Breast epithelium (tissue), 4 donors: ENCODE measurements at places on chromosomes 6 and 20. TPM values are rescaled to one million over a fixed set of nuclear protein-coding genes. Genes with fewer than 3 reads are reported as not detected.
A peak's percentile ranks its signal among the peaks of the same experiment; 100 is the strongest.

DNA sequence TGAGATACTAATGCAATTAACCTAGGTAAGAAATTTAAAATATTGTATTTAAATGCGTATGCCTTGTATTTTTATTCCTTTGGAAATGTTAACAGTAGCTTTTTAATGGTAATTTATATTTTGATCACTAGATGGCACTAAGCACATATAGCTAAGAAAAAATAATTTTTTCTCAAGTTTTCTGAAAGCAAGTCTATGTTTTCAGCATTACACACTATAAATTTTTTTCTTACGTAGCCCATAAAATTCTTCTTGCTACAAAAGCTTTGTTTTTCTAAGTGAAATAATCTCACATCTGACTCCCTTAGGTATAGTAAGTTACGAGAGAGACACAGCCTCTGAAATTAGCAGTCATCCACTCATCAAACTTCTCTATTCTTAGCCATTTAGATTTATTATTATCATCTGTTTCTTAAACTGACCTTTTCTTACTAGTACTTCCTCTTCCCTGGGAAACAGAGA lies 35.7 kb downstream of the TSPYL4 start:
- no peaks in the 10 kb centered on the region for H3K36me3 ChIP-seq
- H3K27me3 ChIP-seq, result no peaks in the 10 kb centered on the region
- no peaks in the 10 kb centered on the region for H3K4me1 ChIP-seq
- no peak overlapping the region for H3K4me3 ChIP-seq

GRCh38 chr6:14965424-14966075 lies 280.3 kb upstream of the JARID2 start:
- H3K27ac ChIP-seq, result no peak overlapping the region
- no peak for DNase-seq

- no peak overlapping the region for H3K27ac ChIP-seq
- H3K4me3 ChIP-seq, result no peak overlapping the region
- no peaks in the 10 kb centered on the region for H3K4me1 ChIP-seq
- H3K27me3 ChIP-seq, result no peaks in the 10 kb centered on the region
- no peak for DNase-seq
Observed at GRCh38 chr6:162833776-162834175, 106.0 kb downstream of the PACRG start.

DNA sequence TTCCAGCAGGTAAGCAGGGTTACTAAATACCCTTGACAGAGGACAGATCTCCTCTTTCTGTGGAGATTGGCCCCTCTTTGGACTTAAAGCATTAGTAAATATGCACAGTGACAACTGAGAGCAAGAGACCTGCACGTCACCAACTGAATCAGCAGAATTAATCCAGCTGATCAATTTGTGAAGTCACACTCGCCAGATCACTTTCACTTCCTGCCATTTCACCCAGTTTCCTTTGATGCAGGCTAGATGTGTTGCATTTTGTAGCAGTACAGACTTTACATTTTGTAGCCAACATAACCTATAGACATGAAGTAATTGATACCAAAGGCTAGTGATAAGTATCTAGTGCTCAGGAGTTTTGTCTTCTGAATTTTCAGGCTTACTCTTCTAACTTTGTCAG lies 11.9 kb downstream of the SYNE1 start:
- no peak overlapping the region for H3K4me3 ChIP-seq
- H3K36me3 ChIP-seq, result no peaks in the 10 kb centered on the region
- no peaks in the 10 kb centered on the region for H3K4me1 ChIP-seq

DNA sequence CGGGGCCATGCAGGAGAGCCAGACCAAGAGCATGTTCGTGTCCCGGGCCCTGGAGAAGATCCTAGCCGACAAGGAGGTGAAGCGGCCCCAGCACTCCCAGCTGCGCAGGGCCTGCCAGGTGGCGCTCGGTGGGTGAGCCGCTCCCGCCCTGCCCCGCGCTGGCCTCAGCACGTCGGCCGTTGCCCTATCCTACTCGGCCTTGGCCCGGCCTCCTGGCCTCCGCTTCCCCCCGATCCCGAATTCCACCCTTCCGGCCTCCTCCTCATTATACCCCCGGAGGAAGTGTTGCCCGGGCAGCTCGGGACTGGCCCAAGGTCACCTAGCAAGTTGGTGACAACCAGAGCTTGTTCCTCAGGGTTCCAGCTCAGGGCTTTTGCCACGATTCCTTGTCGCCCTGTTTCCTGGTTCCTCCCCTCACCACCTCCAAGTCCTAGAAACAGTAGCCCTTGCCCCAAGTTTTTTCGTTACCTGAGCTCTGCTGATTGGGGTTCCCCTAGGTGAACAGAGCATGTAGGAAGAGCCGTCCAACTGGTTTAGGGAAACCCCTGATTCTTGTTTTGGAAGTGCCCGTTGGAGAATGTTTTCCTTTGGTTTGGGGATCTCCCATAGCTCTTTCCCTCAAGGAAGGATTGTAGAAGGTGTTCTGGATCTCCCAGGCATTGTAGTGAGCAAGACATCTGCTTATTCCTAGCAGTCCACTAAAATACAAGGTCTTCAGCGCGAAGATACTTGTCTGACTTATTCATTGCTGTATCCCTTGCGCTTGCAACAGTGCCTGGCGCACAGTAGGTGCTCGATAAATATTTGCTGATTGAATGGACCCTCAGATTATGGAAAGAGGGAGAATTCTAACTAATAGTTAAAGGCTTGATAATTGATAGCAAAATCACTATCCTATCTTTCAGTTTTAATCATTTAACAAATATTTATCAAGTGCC lies 641 bp downstream of the ARFGEF2 start:
- DNase-seq, result no peak
- H3K4me1 ChIP-seq, result peaks cover 10% of the 10 kb centered on the region
- no peaks in the 10 kb centered on the region for H3K27me3 ChIP-seq
- H3K4me3 ChIP-seq, result peak overlapping the region; percentile 96
- no peaks in the 10 kb centered on the region for H3K36me3 ChIP-seq
- peak overlapping the region; percentile 100 for H3K27ac ChIP-seq

GRCh38 chr6:136158387-136158821 lies 91.7 kb downstream of the MTFR2 start:
- H3K36me3 ChIP-seq, result no peaks in the 10 kb centered on the region
- no peak overlapping the region for H3K27ac ChIP-seq
- DNase-seq, result no peak

GRCh38 chr6:117624869-117625481 lies 22.7 kb upstream of the GOPC start:
- H3K27me3 ChIP-seq, result no peaks in the 10 kb centered on the region
- no peak overlapping the region for H3K27ac ChIP-seq
- no peak overlapping the region for H3K4me3 ChIP-seq
- H3K36me3 ChIP-seq, result no peaks in the 10 kb centered on the region
- no peaks in the 10 kb centered on the region for H3K4me1 ChIP-seq

GRCh38 chr6:32195902-32196681 lies 3.6 kb upstream of the GPSM3 start:
- DNase-seq, result peak; percentile 98
- no peaks in the 10 kb centered on the region for H3K27me3 ChIP-seq
- H3K27ac ChIP-seq, result peak overlapping the region; percentile 100
- H3K4me3 ChIP-seq, result peak overlapping the region; percentile 87
- no peaks in the 10 kb centered on the region for H3K36me3 ChIP-seq

GRCh38 chr6:145073811-145074210 lies 661.5 kb downstream of the EPM2A start:
- H3K4me1 ChIP-seq, result no peaks in the 10 kb centered on the region
- no peaks in the 10 kb centered on the region for H3K27me3 ChIP-seq
- no peaks in the 10 kb centered on the region for H3K36me3 ChIP-seq
- DNase-seq, result no peak
- no peak overlapping the region for H3K27ac ChIP-seq

GRCh38 chr6:51654647-51655046 lies 432.8 kb downstream of the PKHD1 start:
- H3K27me3 ChIP-seq, result no peaks in the 10 kb centered on the region
- no peaks in the 10 kb centered on the region for H3K4me1 ChIP-seq
- DNase-seq, result no peak
- no peak overlapping the region for H3K4me3 ChIP-seq

- H3K27me3 ChIP-seq, result no peaks in the 10 kb centered on the region
- no peaks in the 10 kb centered on the region for H3K4me1 ChIP-seq
- no peak overlapping the region for H3K4me3 ChIP-seq
- H3K36me3 ChIP-seq, result no peaks in the 10 kb centered on the region
- DNase-seq, result no peak
Observed at GRCh38 chr6:1679688-1680068, 70.0 kb downstream of the FOXC1 start.

DNA sequence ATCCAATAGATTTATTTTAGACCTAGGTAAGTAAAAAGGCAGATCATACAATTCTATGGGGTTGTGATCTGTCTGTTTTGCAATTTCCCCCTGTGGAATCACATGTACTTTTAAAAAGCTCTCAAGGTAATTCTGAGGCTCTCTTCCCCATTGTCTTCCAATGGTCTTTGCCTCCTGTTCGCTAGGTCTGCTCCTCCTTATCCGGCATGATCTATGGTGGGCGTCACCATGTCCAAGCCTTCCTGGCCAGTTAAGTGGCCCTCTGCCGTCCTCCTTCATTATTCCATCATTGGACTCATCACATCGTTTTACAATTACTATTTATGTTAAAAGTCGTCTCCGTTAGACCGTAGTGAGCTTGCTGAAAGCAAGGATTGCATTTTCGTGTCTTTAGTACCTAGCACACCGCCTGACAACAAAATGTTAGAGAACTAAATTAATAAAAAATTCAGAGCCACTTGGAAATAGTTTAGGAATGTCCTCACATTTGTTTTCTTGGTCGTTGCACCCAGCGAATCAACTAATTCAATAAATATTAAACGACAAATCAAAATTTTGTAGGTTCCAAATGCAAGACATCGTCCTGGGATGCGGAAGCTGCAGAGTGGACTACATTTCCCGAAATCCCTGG lies 2.2 kb upstream of the STXBP5 start:
- DNase-seq, result no peak
- H3K27me3 ChIP-seq, result no peaks in the 10 kb centered on the region
- no peaks in the 10 kb centered on the region for H3K4me1 ChIP-seq
- H3K27ac ChIP-seq, result peak overlapping the region; percentile 96
- H3K36me3 ChIP-seq, result no peaks in the 10 kb centered on the region

DNA sequence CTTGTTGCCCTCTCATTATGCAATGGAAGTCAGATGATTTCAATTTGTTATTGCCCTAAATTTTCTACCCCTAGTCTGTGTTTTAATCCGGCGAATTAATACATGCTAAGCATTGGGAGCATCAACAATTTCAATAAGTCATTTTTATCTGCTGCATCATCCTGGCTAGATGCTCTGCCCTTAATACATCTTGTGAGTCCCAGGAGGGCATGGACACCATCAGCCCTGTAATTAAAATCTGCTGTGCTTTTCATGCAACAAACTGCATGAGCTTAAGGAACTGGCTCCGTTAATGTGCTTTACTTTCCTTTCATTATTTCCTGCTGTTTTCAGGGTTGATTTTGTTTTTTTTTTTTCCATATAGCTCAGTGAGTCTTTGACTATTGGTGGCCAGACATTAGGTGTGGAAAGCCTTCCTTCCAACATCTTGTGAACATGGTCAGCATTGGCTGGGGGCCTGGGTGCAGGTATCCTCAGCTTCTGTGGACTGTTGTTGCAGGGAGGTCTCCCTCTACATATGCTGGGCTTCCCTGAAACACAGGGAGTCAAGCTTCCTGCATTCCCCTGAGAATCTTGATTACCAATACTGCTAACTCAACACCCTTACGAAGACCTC lies 8.5 kb upstream of the PBOV1 start:
- H3K27me3 ChIP-seq, result no peaks in the 10 kb centered on the region
- no peaks in the 10 kb centered on the region for H3K36me3 ChIP-seq
- no peak overlapping the region for H3K27ac ChIP-seq
- no peak for DNase-seq

DNA sequence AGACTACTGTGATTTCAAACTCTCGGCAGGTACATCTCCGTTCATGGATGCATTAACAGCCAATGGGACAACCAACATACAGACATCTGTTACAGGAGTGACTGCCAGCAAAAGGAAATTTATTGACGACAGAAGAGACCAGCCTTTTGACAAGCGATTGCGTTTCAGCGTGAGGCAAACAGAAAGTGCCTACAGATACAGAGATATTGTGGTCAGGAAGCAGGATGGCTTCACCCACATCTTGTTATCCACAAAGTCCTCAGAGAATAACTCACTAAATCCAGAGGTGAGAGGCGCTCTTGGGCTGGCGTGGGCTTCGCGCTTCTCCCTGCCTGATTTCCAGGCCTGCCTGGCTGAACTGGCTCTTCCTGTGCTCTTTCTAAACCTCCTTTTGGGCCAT lies 68.4 kb downstream of the RPP40 start:
- H3K36me3 ChIP-seq, result no peaks in the 10 kb centered on the region
- peaks cover 9% of the 10 kb centered on the region for H3K4me1 ChIP-seq
- no peak for DNase-seq
- H3K27ac ChIP-seq, result no peak overlapping the region

DNA sequence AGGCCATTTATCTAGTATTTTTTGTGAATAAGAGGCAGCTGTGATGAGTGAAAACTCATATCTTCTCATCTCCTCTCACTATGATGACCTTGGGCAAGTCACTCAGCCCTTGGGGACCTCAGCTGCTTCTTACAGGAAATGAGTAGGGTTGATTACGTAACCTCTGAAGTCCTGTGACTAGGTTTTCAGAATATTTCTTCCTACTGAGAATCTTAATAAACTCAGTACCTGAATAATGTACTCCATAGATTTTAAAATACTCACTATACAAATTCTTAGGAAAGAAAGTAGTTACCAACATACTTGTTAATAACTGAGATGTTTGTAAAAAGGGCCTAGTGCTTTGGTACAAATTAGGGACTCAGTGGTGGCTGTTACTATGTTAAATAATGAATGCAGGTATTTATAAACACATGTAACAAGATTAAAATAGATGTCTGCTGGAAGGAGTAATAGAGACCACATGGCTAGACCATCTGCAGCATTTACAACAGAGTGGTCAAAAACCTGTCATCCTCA lies 60.9 kb downstream of the RPRD1B start:
- no peak for DNase-seq
- H3K4me3 ChIP-seq, result no peak overlapping the region
- H3K36me3 ChIP-seq, result peaks cover 2% of the 10 kb centered on the region
- H3K27ac ChIP-seq, result no peak overlapping the region
- H3K4me1 ChIP-seq, result no peaks in the 10 kb centered on the region
- H3K27me3 ChIP-seq, result no peaks in the 10 kb centered on the region

DNA sequence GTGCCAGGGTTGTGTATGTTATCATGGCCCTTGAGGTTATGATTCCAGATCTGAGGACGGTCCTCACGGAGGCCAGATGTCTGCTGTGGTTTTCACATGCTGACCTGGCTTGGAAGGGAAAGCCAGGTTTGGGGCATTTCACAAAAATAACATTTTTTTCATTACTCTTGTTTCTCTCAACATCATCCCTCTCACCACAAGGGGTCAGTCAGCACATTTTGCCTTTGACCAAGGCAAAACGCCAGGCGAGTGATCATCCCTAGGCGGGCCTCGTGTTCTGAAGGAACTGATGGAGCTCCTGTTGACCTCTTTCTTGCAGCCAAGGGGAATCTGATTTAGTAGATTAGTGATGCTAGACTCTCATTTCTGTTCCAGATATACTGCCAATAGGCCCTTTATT lies 133.5 kb downstream of the TBC1D7 start:
- no peak overlapping the region for H3K27ac ChIP-seq
- no peaks in the 10 kb centered on the region for H3K36me3 ChIP-seq
- H3K4me3 ChIP-seq, result no peak overlapping the region
- no peak for DNase-seq

MYBL2 gene
- total RNA-seq, result 0.32 TPM

LBP gene
- 0.73 TPM for total RNA-seq

ZC3H12D gene
- 2.3 TPM for total RNA-seq

NRN1 gene
- 24.6 TPM for total RNA-seq
